ENCODE measurements at places on chromosomes 5 and 9.

- peaks cover 8% of the 10 kb centered on the region for H3K4me1 ChIP-seq
- H3K27me3 ChIP-seq, result peaks cover 6% of the 10 kb centered on the region
- H3K4me3 ChIP-seq, result no peak overlapping the region
- H3K36me3 ChIP-seq, result no peaks in the 10 kb centered on the region
- peak; percentile 15 for DNase-seq
Measured at GRCh38 chr9:95626885-95627558, 110.3 kb upstream of the PTCH1 start.

DNA sequence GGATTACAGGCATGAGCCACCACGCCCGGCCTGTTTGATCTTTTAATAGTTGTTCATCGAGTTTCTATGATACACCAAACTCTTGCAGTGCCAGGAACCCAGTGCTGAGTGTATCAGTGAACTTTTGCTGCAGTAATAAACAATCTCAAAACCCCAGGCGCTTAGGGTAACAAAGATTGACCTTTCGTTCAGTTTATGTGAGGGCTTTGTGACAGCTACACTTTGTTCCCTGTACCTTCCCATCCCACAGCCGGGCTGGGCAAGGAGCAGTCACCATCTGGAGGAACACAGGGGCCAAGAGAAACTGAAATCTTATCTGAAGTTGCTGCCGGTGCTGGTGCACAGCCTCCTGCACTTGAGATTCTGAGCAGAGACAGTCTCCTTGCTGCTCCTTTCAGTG lies 17.2 kb upstream of the WNK2 start:
- peaks cover 5% of the 10 kb centered on the region for H3K4me1 ChIP-seq
- DNase-seq, result no peak
- no peaks in the 10 kb centered on the region for H3K36me3 ChIP-seq
- H3K27ac ChIP-seq, result no peak overlapping the region
- no peak overlapping the region for H3K4me3 ChIP-seq

DNA sequence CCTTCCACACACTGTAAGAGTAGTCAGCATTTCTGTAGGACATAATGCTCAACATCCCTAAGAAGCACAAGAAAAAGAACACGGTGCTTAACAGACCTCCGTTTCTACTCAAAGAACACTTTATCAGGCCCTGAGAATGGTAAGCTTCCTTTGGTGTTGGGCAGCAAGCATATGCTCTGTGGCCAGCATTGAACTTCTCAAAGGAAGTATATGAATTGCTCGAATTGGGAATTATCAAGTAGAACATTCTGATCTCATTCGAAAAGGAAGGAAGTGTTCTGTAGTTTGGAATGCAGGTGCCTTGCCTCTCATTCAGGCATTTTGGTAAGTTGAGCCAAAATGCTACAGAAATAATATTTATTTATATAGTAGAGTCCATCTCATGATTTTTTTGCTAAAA lies 61.0 kb downstream of the C5 start:
- no peak overlapping the region for H3K4me3 ChIP-seq
- no peaks in the 10 kb centered on the region for H3K4me1 ChIP-seq
- H3K27ac ChIP-seq, result no peak overlapping the region
- no peak for DNase-seq

- peaks cover 2% of the 10 kb centered on the region for H3K4me1 ChIP-seq
- no peaks in the 10 kb centered on the region for H3K36me3 ChIP-seq
- no peak overlapping the region for H3K27ac ChIP-seq
- H3K4me3 ChIP-seq, result no peak overlapping the region
- peaks cover 2% of the 10 kb centered on the region for H3K27me3 ChIP-seq
- no peak for DNase-seq
Measured at GRCh38 chr9:27428551-27428950, 95.5 kb upstream of the IFNK start.

GRCh38 chr9:97076238-97076637 lies 37.3 kb upstream of the CTSV start:
- no peak for DNase-seq
- no peaks in the 10 kb centered on the region for H3K36me3 ChIP-seq
- H3K4me3 ChIP-seq, result no peak overlapping the region
- peaks cover 41% of the 10 kb centered on the region for H3K27me3 ChIP-seq
- no peaks in the 10 kb centered on the region for H3K4me1 ChIP-seq
- no peak overlapping the region for H3K27ac ChIP-seq

DNA sequence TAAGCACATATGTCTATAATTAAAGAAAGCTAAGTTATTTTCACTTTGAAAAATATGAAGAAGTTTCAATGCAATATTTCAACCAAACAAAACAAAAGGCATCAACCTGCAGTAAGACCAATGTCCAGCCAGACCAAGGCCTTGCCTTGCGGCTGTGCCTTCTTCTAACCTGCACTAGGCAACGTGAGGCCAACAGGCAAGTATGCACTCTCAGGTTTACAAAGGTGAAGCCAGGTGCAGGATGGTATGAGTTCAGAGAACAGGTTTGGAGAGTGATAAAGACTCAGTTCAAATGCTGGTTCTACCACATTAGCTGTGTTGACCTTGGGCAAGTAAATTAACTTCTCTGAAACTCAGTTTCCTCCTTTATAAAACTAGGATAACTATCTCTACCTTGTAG lies 79.3 kb downstream of the KLHL3 start:
- H3K4me1 ChIP-seq, result no peaks in the 10 kb centered on the region
- no peak overlapping the region for H3K4me3 ChIP-seq
- no peak overlapping the region for H3K27ac ChIP-seq
- H3K36me3 ChIP-seq, result no peaks in the 10 kb centered on the region

DNA sequence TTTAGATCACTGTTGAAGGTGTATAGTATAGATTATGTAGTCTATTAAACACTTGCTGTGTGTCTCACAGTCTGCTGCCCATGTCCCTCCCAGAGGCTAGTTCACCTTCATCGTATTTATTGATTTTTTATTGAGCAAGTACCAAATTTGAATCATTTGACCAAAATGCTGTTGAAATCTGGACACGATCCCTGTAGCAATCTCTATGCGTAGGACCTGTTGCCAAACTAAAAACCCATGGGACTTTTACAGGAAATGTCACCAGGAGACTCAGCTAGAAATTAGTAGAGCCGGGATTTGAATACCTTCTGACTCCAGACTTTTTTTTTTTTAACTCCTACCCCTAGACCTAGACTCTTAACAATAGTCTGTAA lies 17.5 kb downstream of the SLC31A1 start:
- H3K4me1 ChIP-seq, result peaks cover 12% of the 10 kb centered on the region
- DNase-seq, result no peak
- H3K36me3 ChIP-seq, result no peaks in the 10 kb centered on the region
- H3K4me3 ChIP-seq, result no peak overlapping the region

- H3K4me1 ChIP-seq, result peaks cover 5% of the 10 kb centered on the region
- no peaks in the 10 kb centered on the region for H3K36me3 ChIP-seq
- H3K4me3 ChIP-seq, result no peak overlapping the region
- H3K27me3 ChIP-seq, result peaks cover 5% of the 10 kb centered on the region
Measured at GRCh38 chr5:150562832-150563231, 54.9 kb downstream of the NDST1 start.

DNA sequence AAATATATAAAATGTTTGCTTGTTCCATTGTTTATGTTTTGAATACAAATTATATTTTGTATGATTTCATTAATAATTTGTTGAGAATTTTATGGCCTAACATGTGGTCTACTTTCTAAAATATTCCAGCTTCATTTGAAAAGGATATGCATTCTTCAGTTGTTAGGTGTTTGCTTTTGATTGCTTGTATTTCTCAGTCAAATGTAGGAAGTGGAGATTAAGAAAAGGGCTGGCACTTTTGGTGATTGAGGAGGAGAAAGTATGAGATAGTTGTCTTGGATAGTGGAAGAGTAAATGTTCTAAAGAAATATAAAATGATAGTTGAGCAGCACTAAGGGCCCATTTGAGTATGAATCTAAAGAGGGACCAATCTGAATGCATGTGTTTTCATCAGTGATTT lies 23.1 kb downstream of the JAK2 start:
- H3K4me3 ChIP-seq, result no peak overlapping the region
- H3K27ac ChIP-seq, result no peak overlapping the region
- no peak for DNase-seq
- peaks cover 35% of the 10 kb centered on the region for H3K4me1 ChIP-seq
- no peaks in the 10 kb centered on the region for H3K27me3 ChIP-seq
- H3K36me3 ChIP-seq, result peaks cover 70% of the 10 kb centered on the region

DNA sequence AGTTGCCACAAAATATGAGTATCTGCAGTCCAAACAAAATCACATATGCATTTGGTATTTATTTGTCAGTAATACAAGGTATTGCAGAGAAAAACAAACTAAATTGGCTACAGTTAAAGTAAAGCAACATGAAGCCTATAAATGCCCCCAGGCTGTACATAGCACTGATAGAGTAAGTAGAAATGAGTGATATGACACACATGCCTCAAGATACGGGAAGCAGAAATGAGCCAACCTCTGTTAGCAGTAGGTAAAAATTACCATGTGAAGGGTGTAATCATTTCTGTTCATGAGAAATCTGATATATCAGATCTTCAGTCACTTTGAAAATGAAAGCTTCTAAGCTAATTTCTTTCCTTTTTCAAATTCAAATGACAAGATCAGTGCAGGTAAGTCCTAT lies 131.1 kb downstream of the CHSY3 start:
- no peaks in the 10 kb centered on the region for H3K4me1 ChIP-seq
- H3K27me3 ChIP-seq, result no peaks in the 10 kb centered on the region
- H3K27ac ChIP-seq, result no peak overlapping the region

- no peaks in the 10 kb centered on the region for H3K27me3 ChIP-seq
- no peaks in the 10 kb centered on the region for H3K36me3 ChIP-seq
- peaks cover 3% of the 10 kb centered on the region for H3K4me1 ChIP-seq
- no peak overlapping the region for H3K4me3 ChIP-seq
Measured at GRCh38 chr5:34743878-34744277, 87.8 kb downstream of the RAI14 start.

- H3K36me3 ChIP-seq, result no peaks in the 10 kb centered on the region
- no peaks in the 10 kb centered on the region for H3K27me3 ChIP-seq
- H3K4me1 ChIP-seq, result no peaks in the 10 kb centered on the region
- DNase-seq, result no peak
Measured at GRCh38 chr9:108049026-108049607, 559.5 kb upstream of the KLF4 start.

GRCh38 chr9:87844506-87844905 lies 38.2 kb upstream of the SPATA31E1 start:
- no peak overlapping the region for H3K4me3 ChIP-seq
- no peaks in the 10 kb centered on the region for H3K36me3 ChIP-seq
- no peak overlapping the region for H3K27ac ChIP-seq
- H3K4me1 ChIP-seq, result no peaks in the 10 kb centered on the region

DNA sequence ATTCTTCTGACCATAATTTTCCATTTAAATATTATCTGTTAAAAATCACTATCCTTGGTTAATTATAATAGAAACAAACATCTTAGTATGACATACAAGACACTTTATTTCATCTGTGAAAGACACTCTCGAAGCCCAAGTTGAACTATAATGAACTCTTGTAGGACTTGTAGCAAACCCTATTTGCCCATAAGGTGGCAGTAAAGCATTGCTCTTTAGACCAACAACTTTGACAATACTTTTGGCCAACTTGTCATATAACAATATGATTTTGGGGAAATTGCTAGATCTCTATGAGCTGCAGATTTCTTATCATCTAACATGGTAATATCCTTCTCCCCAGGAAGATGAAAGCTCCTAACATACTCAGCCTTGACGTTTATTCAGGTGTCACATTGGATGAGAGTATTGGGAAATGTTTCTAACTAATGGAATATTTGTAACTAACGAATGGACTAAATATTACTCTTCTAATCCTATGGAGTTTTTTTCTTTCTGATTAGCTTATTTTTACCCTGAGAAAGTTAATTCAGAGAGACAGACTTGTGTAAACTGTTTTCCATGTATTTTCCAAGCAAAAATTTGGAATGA lies 11.0 kb downstream of the SPINK14 start:
- no peak overlapping the region for H3K4me3 ChIP-seq
- peaks cover 2% of the 10 kb centered on the region for H3K27me3 ChIP-seq
- DNase-seq, result no peak
- no peaks in the 10 kb centered on the region for H3K4me1 ChIP-seq

DNA sequence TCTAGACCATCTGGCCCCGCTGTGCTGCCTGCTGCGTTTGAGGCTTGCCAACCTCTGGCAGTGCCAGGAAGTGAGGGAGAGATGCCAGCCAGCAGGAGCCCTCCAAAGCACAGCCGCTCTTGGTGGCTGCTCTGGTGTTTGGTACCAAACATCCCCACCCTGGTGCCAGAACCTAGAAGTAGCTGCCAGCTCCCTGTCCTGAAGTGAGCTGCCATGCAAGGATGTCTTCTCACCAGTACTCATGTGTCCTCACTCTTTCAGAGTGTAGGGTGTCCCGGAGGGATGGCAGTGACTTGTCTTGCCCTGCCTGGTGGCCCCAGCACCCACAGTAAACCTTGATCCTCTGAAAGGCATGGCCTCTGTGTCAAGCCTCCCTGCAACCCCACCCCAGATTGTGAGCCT lies 43.4 kb downstream of the AMBP start:
- no peaks in the 10 kb centered on the region for H3K4me1 ChIP-seq
- no peak for DNase-seq
- no peak overlapping the region for H3K4me3 ChIP-seq
- no peaks in the 10 kb centered on the region for H3K27me3 ChIP-seq
- H3K36me3 ChIP-seq, result no peaks in the 10 kb centered on the region

DNA sequence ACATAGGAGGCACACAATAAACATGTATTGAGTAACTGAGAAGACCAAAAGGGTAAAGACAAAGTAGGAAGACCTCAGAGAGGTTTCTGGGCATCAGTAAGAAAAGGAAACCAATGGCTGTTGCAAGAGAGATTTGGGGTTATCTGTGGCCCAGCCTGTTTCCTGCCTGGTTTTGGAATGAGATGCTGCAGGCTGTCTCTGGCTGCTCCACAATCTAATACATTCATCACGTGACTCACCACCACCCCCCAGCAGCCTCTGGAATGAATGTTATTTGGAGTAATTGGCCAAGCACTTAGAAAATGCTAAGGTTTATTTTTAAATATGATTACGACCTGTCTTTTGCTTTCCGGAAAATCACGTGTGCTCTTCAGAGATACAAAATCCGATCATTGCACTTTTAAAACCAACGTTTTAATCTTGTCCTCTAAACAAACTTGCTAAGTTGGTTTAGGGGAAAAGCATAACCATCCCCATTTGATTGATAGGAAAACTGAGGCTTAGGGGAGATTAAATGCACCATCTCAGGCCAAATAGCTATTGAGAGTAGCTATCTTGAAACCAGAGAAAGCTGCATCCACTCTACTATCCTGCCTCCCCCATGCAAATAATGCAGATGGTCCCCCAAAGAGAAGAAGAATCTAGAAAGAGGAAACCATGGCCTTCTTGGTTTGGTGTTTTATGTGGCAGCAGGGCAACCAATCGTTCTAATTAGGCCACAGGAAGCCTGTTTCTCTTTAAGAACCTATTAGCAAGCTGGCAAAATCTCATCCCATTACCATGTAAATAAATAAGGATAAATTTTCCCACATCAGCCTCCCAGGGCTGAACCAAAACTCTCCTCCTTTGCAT lies 151.8 kb upstream of the ADRA1B start:
- no peak overlapping the region for H3K27ac ChIP-seq
- peak; percentile 17 for DNase-seq
- H3K4me1 ChIP-seq, result peaks cover 14% of the 10 kb centered on the region
- peak overlapping the region; percentile 21 for H3K4me3 ChIP-seq

DNA sequence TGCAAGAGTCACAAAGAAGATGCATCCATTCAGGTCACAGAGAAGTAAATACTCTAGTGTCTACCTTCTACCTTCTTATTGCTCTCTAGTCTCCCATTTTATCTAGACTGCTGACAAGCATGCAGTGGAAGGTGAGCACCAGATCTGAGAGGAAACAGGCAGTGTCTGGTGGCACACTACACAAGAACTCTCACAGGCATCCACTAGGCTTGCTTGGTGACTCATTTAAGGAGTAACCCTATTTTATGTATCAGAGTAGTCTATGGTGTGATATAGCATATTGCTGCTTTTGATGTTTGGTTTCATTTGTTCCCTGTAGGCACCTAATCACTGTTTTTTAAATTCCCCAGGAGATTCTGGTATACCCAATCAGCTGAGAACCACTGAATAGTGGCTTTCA lies 1.6 kb upstream of the THBS4 start:
- peaks cover 34% of the 10 kb centered on the region for H3K27me3 ChIP-seq
- H3K27ac ChIP-seq, result peak overlapping the region; percentile 8
- DNase-seq, result peak; percentile 28
- no peaks in the 10 kb centered on the region for H3K36me3 ChIP-seq
- peak overlapping the region; percentile 24 for H3K4me3 ChIP-seq
- peaks cover 36% of the 10 kb centered on the region for H3K4me1 ChIP-seq

Data from T-helper 2 cell treated with Interferon-gamma antibody and Interleukin-4, amounts not matched to agents 5 μg/mL and 100 μg/mL, for 36 hours (primary cell).